ENCODE measurements at places on chromosomes 6 and 20.

DNA sequence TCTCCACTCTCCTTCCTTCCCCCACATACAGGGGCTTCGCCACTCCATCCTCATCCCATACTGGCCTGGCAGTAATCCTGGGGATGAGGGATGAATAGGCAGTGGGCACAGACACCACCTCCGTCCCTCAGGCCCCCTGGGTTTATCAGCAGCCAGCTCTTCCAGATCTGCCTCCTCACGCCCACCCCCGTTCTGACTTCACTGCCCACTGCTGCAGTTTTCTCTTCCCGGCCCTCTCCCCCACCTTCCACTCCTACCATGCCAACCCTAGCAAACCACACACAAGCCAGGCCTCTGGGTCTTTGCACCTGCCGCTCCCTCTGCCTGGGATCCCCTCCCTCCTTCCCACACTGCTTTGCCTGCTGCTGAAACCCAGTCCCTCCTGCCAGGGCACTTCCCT is 22.3 kb downstream of the PNPLA1 start:
- DNase-seq = no peak

DNA sequence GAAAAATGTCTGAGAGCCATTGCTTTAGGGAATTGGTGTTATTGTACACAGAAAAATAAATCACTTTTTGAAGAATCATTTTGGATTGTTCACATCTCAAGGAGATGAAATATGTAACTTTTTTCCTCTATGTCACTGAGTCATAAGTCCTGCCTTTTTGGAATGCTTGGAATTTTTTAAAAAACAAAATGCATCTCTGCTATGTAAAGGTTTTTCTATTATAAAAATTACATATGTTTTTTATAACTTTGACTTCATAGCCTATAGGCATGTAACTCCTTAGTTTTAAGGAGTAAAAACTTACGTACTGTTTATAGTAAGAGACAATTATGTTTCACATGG is 8.7 kb downstream of the RNF144B start:
- DNase-seq = no peak

DNA sequence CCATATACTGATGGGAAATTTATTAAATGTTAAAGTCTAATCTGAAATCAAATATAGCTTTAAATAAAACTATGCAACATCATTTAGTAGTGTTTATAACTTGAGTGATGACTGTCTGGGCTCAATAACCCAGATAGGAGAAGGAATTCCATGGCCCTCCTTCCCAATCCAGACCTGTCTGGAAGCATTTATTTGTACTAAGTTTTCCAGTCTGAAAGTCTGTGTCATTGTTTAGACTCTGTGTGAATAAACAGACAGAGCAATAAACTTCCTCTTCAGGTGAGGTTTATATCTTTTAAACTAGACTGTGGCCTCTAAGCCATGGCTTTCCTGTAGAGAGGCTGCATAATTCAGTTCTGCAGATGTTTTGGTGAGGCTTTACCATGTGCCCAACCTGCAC is 176.4 kb downstream of the SOX4 start:
- DNase-seq = no peak

GRCh38 chr20:34532320-34532719 is 16.1 kb downstream of the DYNLRB1 start:
- no peak for DNase-seq
